NCI-H345 (cell line): ENCODE measurements at places on chromosomes 7 and 10.

DNA sequence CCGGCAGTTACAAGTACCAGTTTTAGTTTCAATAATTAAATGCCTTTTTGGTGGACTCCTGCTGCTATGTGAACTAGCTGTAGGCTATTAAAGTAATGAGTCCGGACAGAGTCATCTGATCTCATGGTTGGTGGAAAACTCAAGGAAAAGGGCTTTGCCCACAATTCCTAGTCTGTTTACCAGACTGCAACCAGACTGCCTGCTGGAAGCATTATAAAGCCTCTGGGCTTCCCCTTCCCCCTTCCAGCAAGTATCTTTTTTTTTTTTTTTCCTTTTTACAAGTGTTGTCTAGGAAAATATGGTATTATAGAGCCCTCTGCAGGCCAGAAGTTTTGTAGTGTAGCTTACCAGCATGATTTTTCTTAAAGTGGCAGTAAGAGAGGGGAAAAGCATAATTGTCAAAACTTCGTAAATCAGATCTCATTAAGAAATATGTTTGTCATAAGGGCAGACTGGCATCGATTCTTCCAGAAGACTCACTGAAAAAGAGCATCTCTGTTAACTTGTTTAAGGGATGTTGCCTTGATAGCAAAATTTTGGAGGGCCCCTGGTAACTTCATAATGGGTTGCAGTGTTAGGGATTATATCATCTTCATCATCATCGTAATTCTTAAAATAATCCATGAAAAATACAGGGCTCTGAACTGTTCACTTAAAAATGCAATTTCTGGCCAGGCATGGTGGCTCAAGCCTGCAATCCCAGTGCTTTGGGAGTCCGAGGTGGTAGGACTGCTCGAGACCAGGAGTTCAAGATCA, 181.3 kb downstream of the TAX1BP1 start:
- DNase-seq = peak; percentile 46

DNA sequence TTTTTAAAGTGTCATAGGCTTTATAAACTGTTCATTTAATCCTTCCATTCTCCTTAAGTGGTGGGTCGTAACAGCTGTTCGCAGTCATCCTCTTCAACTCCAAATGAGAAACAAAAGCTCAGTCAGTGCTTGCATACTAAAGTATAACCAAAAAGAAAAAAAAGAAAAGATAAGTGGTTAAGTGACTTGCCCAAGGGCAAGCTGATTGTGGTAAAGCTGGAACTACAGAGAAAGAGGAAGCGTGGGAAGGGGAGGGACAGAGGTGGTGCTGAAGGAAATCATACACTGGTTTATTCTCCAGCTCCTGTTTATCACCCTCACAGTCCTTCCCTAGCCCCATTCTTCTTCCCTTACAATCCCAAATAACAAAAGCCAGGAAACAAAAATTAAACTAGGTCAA, 29.6 kb downstream of the IDE start:
- peak; percentile 56 for DNase-seq

- DNase-seq = no peak
Measured at GRCh38 chr10:44008917-44009709, 360.4 kb upstream of the ZNF32 start.

DNA sequence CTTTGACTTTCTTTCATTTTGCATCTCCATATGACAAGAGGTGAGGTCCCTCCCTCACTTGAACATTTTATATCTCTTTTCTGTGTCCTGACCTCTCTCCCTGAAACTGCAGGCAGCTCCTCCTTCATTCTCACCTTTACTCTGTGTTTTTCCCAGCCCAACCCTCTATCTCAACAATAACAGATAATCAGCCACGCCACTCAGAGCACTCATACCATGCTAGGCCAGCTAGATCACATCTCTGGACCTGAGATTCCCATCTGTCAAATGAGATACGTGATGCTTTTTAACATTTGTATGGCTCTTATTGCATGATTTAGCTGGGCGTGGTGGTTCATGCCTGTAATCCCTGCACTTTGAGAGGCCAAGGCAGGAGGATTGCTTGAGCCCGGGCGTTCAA, 63.1 kb upstream of the PDCD4 start:
- no peak for DNase-seq

DNA sequence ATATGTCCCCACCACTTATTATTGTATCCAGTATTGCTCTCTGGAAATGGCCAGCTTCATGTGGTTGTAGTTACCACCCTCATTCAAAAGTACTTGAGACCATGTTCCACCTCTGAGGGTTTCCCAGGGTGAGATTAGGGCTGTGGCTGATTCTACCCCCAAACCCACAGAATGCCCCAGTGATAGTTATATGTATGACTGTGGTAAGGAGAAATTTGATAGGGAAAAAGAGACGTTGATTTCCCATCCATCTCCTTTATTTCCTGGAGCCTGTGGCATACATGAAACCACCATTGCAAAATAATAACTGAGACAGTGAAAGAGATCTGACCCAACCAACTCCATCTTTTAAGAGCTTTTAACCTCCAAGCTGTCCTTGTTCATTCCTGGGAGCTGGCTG, 25.2 kb downstream of the ARL5B start:
- no peak for DNase-seq

- no peak for DNase-seq
Measured at GRCh38 chr10:73251683-73252444, 580 bp downstream of the MRPS16 start.

DNA sequence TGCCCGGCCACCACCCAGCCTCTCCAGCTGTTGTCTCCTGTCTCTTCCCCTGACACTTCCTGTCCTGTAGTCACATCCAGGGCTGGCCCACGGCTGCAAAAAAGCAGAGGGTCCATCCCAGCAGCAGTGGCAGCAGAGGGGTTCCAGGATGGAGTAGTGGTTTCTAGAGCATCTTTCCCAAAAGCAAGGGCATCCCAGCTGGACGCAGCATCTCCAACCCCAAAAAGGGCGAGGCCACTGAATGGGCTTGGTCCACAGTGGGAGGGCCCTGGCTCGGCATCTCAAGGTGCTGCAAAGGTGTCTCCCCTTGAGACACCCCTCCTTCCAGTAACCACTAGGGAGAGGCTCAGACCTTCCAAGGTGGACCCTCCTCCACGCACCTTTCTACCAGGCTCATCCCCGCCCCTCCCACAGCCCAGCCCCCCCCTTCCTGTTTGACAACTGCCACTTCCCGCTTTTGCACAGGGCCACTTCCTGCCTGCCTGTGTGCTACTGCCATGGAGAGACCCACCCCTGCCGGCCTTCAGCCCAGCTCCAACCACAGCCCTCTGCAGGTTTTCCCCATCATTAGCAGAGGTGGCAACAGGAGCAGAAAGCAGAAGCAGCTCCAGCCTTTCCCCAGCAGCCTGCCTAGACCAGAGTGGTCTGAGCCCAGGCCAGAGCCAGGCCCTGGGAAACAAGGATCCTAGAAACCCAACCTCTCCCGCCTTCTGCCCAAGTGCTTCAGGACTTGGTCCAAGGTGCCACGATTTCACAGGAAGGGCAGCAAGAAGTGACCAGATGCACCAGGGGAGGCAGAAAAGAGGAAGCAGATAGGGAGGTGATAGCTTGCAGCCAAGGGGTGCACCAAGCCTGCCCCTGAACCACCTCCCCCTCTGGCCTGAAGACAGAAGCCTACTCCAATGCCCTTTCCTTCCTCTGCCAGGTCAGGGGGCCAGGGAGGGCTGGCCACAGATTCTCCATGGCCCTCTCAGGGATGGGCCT, 8.6 kb downstream of the CAMK2G start:
- DNase-seq = no peak
